Hepatic stellate cell (primary cell): ENCODE measurements at places on chromosomes 16 and 17.

- DNase-seq: no peak
These were observed 39.8 kb upstream of the IRF8 start for GRCh38 chr16:85858984-85859817.

GRCh38 chr17:69961501-69962145 is 113.4 kb upstream of the KCNJ16 start:
- no peak for DNase-seq

GRCh38 chr17:74995847-74996246 is 8.4 kb downstream of the CDR2L start:
- DNase-seq: no peak

DNA sequence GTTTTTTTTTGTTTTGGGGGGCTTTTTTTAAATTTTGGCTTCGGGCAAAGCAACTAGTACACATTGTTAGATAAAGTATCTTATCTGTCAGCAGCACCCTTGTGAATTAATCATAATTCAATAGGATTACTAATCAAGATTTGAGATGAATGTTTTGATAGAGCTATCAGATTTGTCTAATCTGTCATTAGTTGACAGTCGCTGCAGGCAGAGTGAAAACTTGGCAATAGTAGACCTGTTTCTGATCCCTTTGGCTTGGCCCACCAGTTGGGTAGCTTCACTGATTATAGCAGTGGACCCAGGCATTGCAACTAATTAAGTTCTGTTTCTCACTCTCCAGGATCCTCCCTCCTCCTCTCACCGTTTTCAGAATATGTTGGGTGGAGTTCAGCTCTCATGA is 258.6 kb downstream of the IRX3 start:
- DNase-seq: no peak

DNA sequence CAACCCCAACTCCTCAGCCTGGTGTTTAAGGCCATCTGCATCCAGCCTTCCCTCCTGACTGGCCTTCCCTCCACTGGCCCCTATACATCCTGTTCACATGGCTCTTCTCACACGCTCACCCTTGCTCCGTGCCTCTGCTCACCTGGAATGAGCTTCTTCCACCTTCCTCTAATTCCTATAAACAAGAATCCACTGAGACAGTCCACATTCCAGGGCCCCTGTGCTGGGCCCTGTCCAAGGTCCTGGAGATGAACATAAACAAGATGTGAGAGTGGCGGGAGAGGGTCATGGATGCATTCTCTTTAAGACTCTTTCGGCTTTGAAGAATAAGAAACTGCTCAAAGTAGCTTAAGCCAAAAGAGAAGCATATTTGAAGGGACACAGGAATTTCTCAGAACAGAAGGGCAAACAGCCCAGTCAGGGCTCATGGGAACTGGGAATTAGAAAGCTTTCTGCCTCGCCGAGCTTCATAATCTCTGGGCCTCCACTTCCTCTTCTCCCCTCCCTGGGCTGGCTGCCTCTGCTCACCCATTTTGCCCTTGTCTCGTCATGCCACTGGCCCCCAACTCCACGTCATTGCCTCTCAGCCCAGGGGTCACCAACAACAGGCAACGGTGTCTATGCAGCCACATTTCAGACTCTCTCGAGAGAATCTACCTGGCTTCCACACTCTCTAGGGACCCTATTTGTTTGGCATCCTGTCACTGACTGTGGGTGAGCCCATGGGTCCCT is 13.5 kb downstream of the SPPL2C start:
- DNase-seq: no peak
